MCF 10A (cell line): ENCODE measurements at places on chromosomes 2 and 18. TPM values are rescaled to one million over a fixed set of nuclear protein-coding genes. Genes with fewer than 3 reads are reported as not detected.

GRCh38 chr2:218282173-218282991 lies 9.9 kb downstream of the TMBIM1 start:
- DNase-seq: no peak

- DNase-seq: peak; percentile 98
These were observed 43.4 kb downstream of the MYL12B start for GRCh38 chr18:3305354-3305762.

DNA sequence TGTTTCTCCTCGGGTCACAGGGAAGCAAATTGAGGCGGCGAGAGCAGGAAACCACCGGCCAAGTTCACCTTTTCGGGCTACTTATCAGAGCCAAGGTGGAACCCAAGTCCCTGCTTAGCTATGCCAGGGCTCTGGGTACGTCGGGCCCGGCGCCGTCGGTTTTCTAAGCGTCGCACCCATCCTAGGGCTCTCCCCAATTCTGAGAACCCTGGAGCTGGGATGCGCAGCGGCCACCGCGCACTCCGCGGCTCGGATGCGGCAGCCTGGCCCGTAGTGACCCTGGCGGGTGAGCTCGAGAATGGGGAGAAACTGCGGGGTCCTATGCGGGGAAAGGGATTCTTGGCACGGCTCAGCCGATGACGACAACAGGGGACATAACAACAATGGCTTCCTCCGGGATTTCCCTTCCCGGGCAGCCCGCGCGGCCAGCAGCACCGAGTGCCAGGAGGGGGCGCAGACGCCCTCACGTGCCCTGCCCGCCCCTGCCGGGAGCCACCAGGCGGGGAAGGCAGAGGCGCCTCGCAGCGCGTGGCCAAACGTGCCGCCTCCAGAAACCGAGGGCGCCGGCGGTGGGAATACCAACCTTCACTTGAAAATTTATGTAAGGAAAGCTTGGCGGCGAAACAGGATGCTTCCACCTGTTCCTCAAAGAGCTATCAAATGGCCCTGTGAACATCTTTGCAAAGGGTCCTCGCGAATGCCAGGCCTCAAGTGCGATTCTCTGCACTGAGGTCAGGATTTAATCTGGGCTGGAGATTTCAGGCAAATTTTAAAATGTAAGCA lies 2.1 kb upstream of the SLC30A3 start:
- DNase-seq: no peak

ABCG8 gene
- not detected in 2 replicates for total RNA-seq
